Activated CD4-positive, alpha-beta T cell treated with anti-CD3 and anti-CD28 coated beads, Interleukin-2, amount 10 ng/mL, durations not matched to agents 7 days and 5 days (primary cell): ENCODE measurements at places on chromosomes 12 and 14. TPM values are rescaled to one million over a fixed set of nuclear protein-coding genes. Genes with fewer than 3 reads are reported as not detected.

DNA sequence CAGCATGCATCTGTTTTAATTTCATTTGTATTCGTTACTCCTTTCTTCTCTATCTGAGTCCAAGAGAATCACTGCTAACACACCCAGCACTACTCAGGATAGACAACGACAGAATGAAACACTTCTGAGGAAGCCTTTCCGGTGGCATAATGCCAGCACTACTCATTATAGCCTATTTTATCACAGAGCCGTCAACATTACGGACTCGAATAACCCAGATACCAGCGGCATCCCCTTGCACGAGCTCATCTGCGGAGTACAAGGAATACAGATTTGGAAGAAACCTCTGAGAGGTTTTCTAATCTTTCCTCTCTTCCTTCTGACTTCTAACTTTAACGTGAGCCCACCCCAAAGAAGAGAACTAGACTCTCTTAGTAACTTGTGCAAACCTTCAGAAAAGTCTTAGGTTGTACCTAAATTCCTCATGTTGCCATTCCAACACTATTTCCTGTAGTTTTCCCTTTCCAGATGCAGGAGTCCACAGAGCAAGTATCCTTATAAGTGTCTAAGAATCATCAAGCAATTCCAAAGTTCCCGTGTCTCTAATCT lies 248.1 kb downstream of the APAF1 start:
- H3K27ac ChIP-seq, result no peak overlapping the region
- peaks cover 64% of the 10 kb centered on the region for H3K27me3 ChIP-seq
- H3K4me1 ChIP-seq, result no peaks in the 10 kb centered on the region
- H3K4me3 ChIP-seq, result no peak overlapping the region

DNA sequence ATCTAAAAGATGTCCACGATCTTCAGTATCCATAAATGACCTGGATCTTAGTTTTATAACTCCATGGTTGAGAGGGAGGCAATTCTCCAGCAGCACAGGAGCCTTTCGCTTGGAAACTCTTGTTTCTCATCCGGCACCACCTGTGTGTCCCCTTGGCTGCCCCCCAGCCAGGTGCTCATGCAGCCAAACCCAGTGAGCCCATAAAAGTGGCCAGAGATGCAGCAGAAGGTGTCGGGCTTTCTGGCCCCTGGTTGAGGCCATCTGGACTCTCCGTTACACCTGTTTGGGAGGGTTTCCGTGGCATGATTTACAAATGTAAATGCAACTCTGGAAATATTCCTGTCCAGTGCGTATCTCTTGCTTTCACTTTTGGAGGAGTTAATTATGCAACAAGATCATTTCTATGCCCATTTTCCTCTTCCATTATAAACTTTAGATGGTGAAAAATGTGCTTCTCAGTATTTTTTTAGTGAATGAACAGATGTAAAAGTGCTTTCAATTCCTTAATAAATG lies 291.1 kb downstream of the DIO2 start:
- no peaks in the 10 kb centered on the region for H3K27me3 ChIP-seq
- H3K4me3 ChIP-seq, result no peak overlapping the region
- H3K4me1 ChIP-seq, result no peaks in the 10 kb centered on the region
- no peaks in the 10 kb centered on the region for H3K36me3 ChIP-seq
- DNase-seq, result no peak
- H3K27ac ChIP-seq, result no peak overlapping the region

GRCh38 chr12:27201169-27201568 lies 42.9 kb upstream of the STK38L start:
- no peaks in the 10 kb centered on the region for H3K36me3 ChIP-seq
- no peak for DNase-seq
- peaks cover 3% of the 10 kb centered on the region for H3K4me1 ChIP-seq

DNA sequence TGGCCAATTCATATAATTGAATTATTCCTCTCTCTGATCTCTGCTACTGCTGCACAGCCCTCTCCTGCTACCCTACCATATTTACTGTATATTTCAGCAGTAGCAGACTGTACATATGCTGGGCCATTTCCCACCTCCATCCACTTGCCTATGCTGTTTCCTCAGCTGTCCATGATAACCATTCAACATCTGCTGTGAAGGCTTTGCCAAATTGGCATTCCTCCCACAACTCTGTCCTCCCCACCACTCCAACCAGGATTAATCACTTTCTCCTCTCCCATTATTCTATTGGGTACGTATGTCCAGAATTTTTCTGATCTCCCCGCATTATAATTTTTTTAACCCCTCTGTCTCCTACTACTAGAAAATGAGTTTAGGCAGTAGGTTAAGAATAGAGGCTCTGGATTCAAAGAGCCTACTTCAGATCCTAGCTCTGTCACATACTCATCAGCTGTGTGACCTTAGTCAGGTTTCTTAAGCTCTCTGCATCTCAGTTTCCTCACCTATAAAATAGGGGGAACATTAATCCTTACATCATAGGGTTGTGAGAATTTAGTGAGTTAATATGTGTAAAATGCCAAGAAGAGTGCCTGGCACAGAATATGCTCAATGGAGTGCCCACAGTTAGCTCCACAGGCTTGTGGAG lies 123.3 kb downstream of the KICS2 start:
- H3K27ac ChIP-seq, result no peak overlapping the region
- no peak overlapping the region for H3K4me3 ChIP-seq
- no peak for DNase-seq

GRCh38 chr12:51335931-51336330 lies 10.5 kb downstream of the CELA1 start:
- no peak overlapping the region for H3K4me3 ChIP-seq
- no peak overlapping the region for H3K27ac ChIP-seq
- DNase-seq, result no peak
- H3K4me1 ChIP-seq, result peaks cover 13% of the 10 kb centered on the region
- H3K36me3 ChIP-seq, result no peaks in the 10 kb centered on the region
- no peaks in the 10 kb centered on the region for H3K27me3 ChIP-seq

GRCh38 chr12:80299976-80300375 lies 144.1 kb upstream of the PTPRQ start:
- no peak for DNase-seq
- H3K27ac ChIP-seq, result no peak overlapping the region
- no peaks in the 10 kb centered on the region for H3K36me3 ChIP-seq
- H3K4me1 ChIP-seq, result no peaks in the 10 kb centered on the region
- no peaks in the 10 kb centered on the region for H3K27me3 ChIP-seq
- no peak overlapping the region for H3K4me3 ChIP-seq

DNA sequence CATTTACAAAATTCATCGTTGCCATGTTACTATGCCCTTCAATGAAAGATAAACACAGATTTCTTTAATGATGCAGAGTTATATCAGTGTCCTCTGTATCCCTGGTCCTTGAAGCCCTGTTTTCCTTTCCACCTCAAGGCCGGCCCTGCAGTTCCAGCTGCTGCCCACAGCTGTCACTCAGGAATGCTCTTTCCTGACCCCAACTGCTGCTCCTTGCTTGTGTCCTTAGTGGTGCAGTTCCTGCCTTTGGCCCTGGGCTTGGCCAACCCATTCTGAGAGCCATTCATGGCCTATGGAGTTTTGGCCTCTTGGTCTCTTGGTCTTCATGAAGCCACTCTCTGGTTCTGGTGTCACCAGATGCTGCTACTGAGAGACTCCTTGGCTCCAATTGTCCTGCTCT lies 93.1 kb downstream of the GAS2L3 start:
- no peak for DNase-seq
- no peaks in the 10 kb centered on the region for H3K4me1 ChIP-seq
- H3K27ac ChIP-seq, result no peak overlapping the region

Gene OTOGL
- not detected for total RNA-seq

Gene RASSF3
- 115 TPM for total RNA-seq
